ENCODE measurements at places on chromosomes 11 and 22.

GRCh38 chr11:73189315-73189714, 28.8 kb upstream of the P2RY2 start:
- no peak for DNase-seq
- peaks cover 5% of the 10 kb centered on the region for H3K4me1 ChIP-seq
- no peaks in the 10 kb centered on the region for H3K36me3 ChIP-seq
- no peak overlapping the region for H3K27ac ChIP-seq

DNA sequence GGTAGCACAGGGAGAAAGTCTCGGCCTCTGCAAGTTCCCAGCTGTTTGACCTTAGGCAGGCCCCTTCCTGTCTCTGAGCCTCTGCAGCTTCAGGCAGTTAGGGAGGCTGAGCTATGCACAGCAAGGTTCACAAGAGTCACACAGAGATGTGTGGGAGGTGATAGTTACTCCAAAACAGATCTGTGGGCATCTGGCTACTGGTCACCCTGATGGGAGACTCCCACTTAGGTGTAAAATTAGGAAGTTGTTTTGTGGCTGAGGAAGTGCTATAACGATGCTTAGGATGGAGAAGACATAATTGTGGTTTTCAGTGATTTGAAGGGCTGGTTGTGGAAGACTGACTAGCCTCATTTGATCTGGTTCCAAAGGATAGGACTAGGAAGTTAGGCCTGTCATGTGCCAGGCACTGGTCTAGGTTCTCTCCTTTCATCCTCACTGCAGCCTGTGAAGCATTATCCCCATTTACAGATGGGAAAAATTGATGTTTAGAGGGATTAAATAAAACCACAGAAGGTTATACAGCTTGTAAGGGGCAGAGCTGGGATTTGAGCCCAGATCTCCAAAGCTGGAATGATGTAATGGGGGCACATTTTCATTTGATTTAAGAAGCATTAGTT, 13.5 kb downstream of the ACO2 start:
- H3K4me3 ChIP-seq = no peak overlapping the region
- peaks cover 26% of the 10 kb centered on the region for H3K36me3 ChIP-seq
- peak overlapping the region; percentile 75 for H3K27ac ChIP-seq
- H3K4me1 ChIP-seq = peaks cover 55% of the 10 kb centered on the region

DNA sequence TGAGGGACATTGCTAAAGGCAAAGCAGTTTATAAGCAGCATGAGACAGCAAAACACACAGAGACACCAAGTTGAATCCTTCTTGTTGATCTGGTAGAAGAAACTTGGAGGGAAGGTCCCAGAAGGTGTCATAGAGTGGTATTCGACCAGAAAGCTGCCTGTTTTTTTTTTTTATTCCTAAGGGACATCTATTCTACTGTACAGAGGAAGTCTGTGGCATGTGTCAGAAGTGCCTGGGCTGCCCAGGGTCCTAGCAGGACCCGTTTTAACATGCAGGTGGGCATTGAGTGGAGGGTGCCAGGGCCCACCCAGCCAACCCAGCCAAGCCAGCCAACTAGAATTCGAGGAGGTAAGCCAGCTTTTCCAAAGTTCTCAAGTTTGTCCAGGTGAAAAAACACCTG, 68.0 kb upstream of the ATXN10 start:
- H3K27me3 ChIP-seq = peaks cover 35% of the 10 kb centered on the region
- no peak overlapping the region for H3K4me3 ChIP-seq
- no peak for DNase-seq
- H3K27ac ChIP-seq = no peak overlapping the region

DNA sequence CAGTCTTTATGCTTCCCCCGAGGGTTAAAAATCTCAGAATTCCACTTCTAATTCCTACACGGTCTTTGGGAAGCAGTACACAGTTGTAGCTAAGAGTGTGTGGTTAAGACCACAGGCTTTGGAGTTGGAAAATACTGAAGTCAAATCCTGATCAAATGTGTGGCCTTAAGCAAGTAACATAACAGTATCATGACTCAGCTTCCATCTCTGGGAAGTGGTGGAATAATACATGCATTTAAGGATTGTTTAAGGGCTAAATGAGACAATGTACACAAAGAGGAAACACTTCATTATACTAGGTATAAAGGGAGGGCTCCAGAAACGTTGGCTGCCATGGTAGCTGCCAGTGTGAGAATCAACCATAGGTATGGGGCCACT, 71.5 kb downstream of the FAT3 start:
- no peaks in the 10 kb centered on the region for H3K36me3 ChIP-seq
- H3K4me1 ChIP-seq = no peaks in the 10 kb centered on the region
- no peak for DNase-seq
- H3K27me3 ChIP-seq = no peaks in the 10 kb centered on the region
- no peak overlapping the region for H3K4me3 ChIP-seq

DNA sequence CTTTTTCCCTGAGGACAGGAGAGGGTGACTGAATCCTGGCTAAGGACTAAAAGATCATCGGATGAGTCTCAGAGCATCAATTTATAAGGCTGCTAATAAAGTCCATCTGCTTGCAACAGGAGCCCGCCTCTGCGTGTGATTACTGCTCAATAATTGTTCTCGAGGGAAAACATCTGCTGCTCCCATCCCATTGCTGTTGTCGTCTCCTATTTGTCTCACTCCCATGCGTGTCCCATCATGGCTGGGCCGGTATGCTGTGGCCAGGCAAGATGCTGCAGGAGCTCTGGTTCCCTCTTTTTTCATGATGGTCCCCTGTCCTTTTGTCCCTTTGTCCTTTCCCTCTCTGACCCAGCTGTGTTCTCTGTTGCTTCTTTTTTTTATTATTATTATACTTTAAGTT, 121.2 kb downstream of the SPATA19 start:
- H3K27me3 ChIP-seq = no peaks in the 10 kb centered on the region
- DNase-seq = no peak
- H3K4me1 ChIP-seq = no peaks in the 10 kb centered on the region
- no peak overlapping the region for H3K27ac ChIP-seq

- H3K27me3 ChIP-seq = no peaks in the 10 kb centered on the region
- no peak overlapping the region for H3K4me3 ChIP-seq
- H3K36me3 ChIP-seq = peaks cover 91% of the 10 kb centered on the region
Measured at GRCh38 chr11:9438611-9439010, 22.2 kb upstream of the ZNF143 start.

GRCh38 chr22:37983860-37984791, at the start of gene SOX10:
Gene SOX10, minus strand, starts transcription at chr22:37984555. Its CDS starts 771 bp downstream, at chr22:37983784.
- peaks cover 7% of the 10 kb centered on the region for H3K36me3 ChIP-seq
- H3K27ac ChIP-seq = no peak within 1 kb of the TSS
- no peak for DNase-seq
- H3K27me3 ChIP-seq = no peaks in the 10 kb centered on the region
- no peak within 1 kb of the TSS for H3K4me3 ChIP-seq

DNA sequence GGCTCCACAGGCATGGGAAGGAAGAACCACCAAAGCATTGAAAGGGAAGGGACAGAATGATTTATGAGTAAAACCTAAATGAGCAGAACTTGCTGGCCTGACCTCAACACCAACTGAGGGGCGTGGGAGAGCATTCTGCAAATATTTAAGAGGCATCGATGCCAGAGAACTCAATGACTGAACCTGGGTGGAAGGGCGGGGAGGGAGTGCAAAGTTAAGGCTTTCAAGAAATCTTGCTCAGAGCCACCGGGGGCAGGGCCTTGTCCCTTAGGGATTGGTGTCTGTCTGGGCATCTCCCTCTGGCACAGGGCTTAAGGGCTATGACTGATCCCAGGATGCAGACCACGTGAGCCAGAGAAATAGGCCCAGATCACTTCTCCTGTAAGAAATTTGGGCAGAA, 137.1 kb downstream of the ADAMTS15 start:
- no peaks in the 10 kb centered on the region for H3K36me3 ChIP-seq
- peaks cover 26% of the 10 kb centered on the region for H3K27me3 ChIP-seq
- no peak for DNase-seq
- no peaks in the 10 kb centered on the region for H3K4me1 ChIP-seq

DNA sequence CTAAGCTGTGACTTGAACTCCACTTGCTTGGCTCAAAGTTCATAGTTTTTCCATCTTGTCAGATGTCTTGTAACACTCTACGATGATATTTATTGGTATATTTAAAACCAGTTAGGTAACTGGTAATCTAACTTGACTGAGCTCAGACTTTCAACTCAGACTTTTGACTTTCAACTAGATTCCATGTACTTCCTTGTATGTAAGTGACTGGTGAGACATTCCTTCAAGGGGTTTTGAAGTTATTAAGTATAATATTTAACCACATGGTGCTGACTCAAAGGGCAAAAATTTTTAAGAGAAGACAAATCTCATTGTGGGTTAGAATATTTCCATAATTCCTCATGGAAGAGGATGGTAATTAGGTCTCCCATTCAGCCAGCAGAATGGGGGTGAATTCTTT, 631.3 kb upstream of the ANO5 start:
- DNase-seq = no peak
- H3K27me3 ChIP-seq = no peaks in the 10 kb centered on the region
- H3K27ac ChIP-seq = no peak overlapping the region
- H3K36me3 ChIP-seq = no peaks in the 10 kb centered on the region
- H3K4me1 ChIP-seq = no peaks in the 10 kb centered on the region

GRCh38 chr11:17986007-17986710, 26.7 kb downstream of the SERGEF start:
- no peak overlapping the region for H3K27ac ChIP-seq
- H3K4me3 ChIP-seq = no peak overlapping the region
- no peaks in the 10 kb centered on the region for H3K27me3 ChIP-seq
- no peaks in the 10 kb centered on the region for H3K4me1 ChIP-seq

Data from effector memory CD8-positive, alpha-beta T cell (primary cell).